Natural killer cell (primary cell): ENCODE measurements at places on chromosomes 7 and 10. TPM values are rescaled to one million over a fixed set of nuclear protein-coding genes. Genes with fewer than 3 reads are reported as not detected.

ETV1 gene
- not detected for total RNA-seq

DNA sequence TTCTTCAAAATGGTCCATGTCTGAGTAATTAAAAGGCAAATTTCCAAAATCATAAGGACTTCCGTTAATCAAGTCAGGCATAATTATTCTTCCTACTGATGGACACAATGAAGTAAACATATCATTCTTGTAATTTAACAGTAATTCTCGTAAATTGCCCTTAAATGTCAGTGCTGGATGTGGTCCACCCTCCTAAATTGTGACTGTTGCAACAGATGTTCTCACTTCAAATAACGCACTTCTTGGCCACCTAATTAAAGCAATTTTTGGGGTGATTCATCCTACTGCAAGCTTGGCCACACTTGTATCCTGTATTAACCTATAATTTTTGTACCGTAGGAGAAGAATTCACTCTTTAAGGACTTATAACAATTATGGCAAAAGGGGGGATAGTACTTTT is 1.9 kb downstream of the COL1A2 start:
- DNase-seq: no peak
- peaks cover 17% of the 10 kb centered on the region for H3K27me3 ChIP-seq
- no peak overlapping the region for H3K27ac ChIP-seq
- peaks cover 8% of the 10 kb centered on the region for H3K4me1 ChIP-seq
- H3K36me3 ChIP-seq: no peaks in the 10 kb centered on the region

GRCh38 chr10:123398180-123398591 is 244.0 kb downstream of the BUB3 start:
- no peaks in the 10 kb centered on the region for H3K27me3 ChIP-seq
- H3K4me3 ChIP-seq: no peak overlapping the region
- no peak overlapping the region for H3K27ac ChIP-seq
- no peak for DNase-seq

GRCh38 chr10:14669576-14669975 is 105.1 kb downstream of the FAM107B start:
- peaks cover 4% of the 10 kb centered on the region for H3K4me1 ChIP-seq
- no peaks in the 10 kb centered on the region for H3K36me3 ChIP-seq
- H3K27ac ChIP-seq: no peak overlapping the region
- no peak for DNase-seq

GRB10 gene
- 24.4 TPM for total RNA-seq

DNA sequence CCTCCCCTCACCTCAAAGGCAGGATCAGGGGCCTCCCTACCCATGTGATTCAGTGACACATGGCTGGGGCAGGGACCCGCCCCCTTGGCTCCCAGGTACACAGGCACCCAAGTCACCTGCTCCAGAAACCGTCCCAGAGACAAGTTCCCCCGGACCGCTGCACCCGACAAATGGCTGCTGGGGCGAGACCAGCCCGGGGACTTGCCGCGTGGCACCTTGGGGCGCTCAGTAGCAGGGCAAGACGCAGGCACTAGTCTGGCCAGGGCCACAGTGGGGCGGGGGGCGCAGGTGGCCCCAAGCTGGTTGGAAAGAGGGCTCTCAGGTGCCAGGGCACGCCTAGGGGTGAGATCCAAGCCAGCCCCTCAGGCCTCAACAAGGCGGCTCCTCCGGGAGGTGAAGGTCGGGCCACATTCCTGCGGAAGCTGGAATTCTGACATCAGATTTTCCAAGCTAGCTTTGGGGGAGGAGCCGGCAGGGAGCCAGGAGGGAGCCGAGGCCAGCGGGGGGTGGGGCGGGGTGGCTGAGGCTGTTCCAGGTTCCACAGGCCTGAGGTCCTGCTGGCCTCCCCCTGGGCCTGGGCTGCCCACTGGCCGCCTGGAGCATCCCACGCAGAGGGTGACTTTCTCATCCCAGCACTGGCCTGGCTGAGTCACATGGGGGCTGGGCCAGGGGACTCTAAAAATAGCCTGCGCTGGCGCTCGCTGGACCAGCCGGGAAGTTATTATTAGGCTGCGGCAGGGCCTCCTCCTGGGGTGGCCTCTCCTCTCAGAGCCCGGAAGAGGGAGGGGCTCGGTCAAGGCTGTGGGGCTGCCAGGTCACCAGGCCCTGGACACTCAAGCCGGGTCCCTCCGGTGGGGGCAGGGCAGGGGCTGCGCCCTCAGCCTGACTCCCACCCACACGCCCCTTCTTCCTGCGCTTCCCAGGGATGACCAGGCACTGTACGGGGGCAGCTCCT is 20.5 kb upstream of the INPP5A start:
- no peaks in the 10 kb centered on the region for H3K36me3 ChIP-seq
- H3K4me1 ChIP-seq: peaks cover 16% of the 10 kb centered on the region
- peaks cover 3% of the 10 kb centered on the region for H3K27me3 ChIP-seq
- no peak for DNase-seq
- no peak overlapping the region for H3K27ac ChIP-seq

SPDYE5 gene
- total RNA-seq: 0.09 TPM

DNA sequence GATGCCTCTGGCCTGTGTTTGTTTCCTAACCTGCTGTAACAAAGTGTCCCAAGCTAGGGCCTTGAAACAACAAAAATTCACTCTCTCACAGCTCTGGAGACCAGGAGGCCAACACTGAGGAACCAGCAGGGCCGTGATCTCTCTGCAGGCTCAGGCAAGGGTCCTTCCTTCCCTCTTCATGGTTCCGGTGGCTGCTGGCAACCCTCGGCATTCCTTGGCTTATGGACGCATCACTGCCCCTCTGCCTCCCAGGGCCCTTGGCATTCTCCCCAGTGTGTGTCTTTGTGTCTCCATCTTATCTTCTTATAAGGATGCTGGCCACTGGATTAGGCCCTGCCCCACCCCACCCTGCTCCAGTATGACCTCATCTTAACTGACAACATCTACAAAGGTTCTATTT is 17.0 kb downstream of the CNPY1 start:
- no peak overlapping the region for H3K27ac ChIP-seq
- H3K27me3 ChIP-seq: peaks cover 20% of the 10 kb centered on the region
- no peak overlapping the region for H3K4me3 ChIP-seq
- H3K4me1 ChIP-seq: peaks cover 14% of the 10 kb centered on the region
- no peaks in the 10 kb centered on the region for H3K36me3 ChIP-seq

DUSP5 gene
- 69.6 TPM for total RNA-seq

DNA sequence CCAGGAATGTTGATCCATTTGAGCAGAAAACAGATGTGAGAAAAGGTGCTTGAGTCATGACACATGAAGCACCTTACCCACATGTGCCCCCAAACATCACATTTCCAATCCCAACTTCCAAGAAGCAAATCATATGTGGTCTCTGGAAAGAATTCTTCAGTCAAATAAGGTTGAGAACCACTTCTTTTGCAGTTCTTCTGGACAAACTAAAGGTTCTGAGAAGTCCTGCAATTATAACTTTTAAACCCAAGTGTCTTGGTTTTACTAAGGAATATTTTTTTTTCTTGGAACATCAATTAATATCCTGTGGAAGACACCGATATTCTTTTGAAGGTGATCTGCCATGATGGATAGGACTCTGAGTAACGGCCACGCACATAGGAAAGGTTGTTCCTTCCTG is 151.3 kb downstream of the MYOF start:
- no peak overlapping the region for H3K4me3 ChIP-seq
- no peak overlapping the region for H3K27ac ChIP-seq
- H3K4me1 ChIP-seq: no peaks in the 10 kb centered on the region
- no peak for DNase-seq
- H3K27me3 ChIP-seq: no peaks in the 10 kb centered on the region

DNA sequence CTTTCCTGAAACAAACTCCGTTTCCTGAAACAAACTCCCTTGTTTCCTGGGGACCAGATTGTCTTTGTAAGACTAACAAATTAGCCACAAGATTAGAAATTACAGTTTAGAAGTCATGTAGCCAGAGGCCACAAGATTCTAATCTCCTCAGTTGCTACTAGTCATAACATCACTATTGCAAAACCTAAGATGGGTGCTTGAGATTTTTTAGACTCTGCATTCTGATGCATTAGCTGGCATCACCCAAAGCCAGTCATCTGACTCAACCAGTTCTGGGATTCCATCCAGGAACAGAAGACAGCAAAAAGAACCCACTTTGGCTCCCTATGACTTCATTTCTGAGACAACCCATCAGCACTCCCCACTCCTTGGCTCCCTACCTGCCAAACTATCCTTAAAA is 367.9 kb upstream of the MBL2 start:
- no peak overlapping the region for H3K27ac ChIP-seq
- H3K4me1 ChIP-seq: no peaks in the 10 kb centered on the region
- H3K4me3 ChIP-seq: no peak overlapping the region
- no peaks in the 10 kb centered on the region for H3K36me3 ChIP-seq
- no peaks in the 10 kb centered on the region for H3K27me3 ChIP-seq

SFRP5 gene
- total RNA-seq: not detected

GRCh38 chr7:107951896-107952295 is 51.1 kb downstream of the LAMB1 start:
- no peaks in the 10 kb centered on the region for H3K4me1 ChIP-seq
- DNase-seq: no peak
- no peaks in the 10 kb centered on the region for H3K27me3 ChIP-seq

SMKR1 gene
- 4.9 TPM for total RNA-seq

DNA sequence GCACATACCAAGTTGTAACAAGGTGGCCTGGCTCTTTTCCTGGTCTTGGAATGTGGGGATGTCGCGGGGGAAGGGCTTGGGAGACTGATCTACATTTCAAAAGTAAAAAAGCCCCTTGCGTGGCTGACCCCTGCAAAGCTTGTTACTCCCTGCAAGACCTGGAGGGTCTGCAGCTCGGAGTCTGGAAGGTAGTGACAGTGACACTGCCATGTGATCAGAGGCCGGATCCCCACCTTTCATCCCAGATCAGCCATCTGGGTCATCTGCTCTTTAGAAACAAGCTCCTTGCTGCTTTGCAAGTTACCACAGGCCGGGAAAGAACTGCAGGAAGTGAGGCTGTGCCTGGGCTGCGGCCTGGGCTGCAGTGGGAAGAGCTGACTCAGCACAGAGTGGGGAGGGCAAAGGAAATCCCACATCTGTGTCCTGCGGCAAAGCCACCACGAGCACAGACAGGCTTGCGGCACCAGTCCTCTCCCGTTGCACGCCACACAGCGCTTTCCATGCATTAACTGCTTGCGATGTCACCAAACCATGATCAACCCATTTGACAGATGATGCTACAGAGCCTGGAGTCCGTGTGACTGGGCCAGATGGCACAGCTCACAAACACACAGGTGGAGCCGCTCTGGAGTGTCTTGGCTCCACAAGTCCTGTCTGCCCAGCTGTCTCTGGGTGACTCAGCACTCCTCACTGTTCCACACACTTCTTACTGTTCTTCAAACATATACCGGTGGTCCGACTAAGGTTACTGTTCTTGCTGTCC is 97.7 kb downstream of the SH3PXD2A start:
- H3K27ac ChIP-seq: no peak overlapping the region
- H3K36me3 ChIP-seq: no peaks in the 10 kb centered on the region
- no peaks in the 10 kb centered on the region for H3K27me3 ChIP-seq
- DNase-seq: no peak

DNA sequence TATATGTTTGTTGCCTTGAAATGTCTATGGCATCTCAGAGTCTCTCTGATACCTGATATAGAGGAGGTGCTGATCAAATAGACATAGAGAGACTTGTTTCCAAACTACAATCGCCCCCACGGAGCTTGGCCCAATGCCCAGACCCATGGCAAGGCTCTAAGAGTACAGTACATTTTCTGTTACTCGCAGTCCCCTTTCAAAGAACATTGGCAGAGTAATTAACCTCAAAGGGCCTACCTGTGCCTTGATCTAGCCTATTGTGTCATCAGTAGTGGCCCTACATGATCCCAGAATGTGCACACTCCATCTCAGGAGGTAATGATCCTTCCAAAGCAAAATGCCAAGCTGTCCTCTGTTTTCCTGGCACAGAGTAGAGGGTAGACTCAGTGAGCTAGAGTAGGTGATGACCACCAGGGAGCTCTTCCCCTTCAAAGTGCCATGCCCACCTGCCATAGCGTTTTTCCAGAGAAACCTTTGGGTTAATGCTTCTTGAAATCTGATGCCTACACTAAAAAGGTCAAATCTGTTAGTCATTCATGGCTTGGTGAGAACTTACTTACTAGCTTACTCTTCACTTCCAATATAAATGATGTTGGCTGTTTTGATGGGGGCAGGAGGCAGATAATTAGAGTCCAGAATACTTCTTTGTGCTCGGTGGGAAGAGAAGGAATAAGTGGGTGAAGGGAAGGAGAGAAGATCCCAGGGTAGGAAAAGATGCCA is 41.2 kb upstream of the ACSL5 start:
- H3K4me1 ChIP-seq: no peaks in the 10 kb centered on the region
- no peak overlapping the region for H3K4me3 ChIP-seq
- H3K27me3 ChIP-seq: no peaks in the 10 kb centered on the region

GRCh38 chr10:118805146-118805545 is 50.4 kb upstream of the CACUL1 start:
- no peaks in the 10 kb centered on the region for H3K27me3 ChIP-seq
- no peak overlapping the region for H3K4me3 ChIP-seq

PLEKHA8 gene
- 12.8 TPM for total RNA-seq

DNA sequence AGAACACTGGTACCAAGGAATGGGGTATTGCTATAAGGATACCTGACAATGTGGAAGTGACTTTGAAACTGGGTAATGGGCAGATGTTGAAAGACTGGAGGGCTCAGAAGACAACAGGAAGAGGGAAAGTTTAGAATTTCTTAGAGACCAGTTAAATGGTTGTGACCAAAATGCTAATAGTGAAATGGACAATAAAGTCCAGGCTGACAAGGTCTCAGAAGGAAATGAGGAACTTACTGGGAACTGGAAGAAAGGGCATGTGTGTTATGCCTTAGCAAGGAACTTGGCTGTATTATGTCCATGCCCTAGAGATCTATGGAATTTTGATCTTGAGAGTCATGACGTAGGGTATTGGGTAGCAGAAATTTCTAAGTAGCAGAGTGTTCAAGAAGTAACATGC is 38.0 kb downstream of the FAM149B1 start:
- H3K4me3 ChIP-seq: no peak overlapping the region
- peaks cover 3% of the 10 kb centered on the region for H3K36me3 ChIP-seq
- no peaks in the 10 kb centered on the region for H3K27me3 ChIP-seq
- DNase-seq: no peak
- H3K4me1 ChIP-seq: no peaks in the 10 kb centered on the region

DNA sequence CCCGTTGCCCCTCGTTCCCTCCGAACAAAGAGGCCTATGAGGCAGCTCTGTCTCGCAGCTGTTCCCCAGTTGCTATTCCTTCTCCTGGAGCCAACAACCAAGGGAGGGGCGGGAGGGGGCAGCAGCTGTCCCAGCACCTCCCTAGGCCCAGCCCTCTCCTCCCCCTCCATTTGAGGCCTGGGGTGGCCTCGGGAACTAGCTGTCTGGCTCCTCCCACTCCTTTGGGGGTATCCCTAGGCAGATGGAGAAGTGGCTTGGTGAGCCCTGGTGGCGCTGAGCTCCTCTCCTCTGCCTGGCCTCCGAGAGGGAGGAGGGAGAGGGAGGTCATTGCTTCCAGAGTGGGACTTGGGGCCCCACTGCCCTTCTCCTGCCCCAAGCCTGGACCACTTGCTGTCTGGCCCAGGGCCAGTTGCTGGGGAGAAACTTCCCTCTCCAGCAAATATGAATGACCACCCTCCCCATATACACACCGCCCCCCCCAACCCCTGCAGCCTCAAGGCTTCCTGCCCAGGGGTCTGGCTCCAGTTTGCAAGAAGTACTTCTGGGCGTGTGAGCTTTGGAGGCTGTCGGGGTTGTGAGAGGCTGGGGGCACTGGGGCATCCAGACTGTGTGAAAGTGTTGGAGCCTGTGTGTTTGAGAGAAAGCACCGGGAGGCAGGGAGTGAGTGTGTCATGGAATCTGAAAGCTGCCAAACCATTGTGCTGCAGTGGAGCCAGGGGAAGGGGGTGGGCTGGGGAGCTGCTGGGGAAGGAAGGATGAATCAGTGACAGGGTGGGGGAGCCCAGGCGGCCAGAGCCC is 3.1 kb downstream of the FLNC start:
- H3K27me3 ChIP-seq: peaks cover 25% of the 10 kb centered on the region
- H3K4me1 ChIP-seq: peaks cover 22% of the 10 kb centered on the region
- no peak overlapping the region for H3K4me3 ChIP-seq
- no peak for DNase-seq
- H3K36me3 ChIP-seq: no peaks in the 10 kb centered on the region
